ENCODE measurements at places on chromosomes 5 and 9.

- peak; percentile 70 for DNase-seq
Observed at GRCh38 chr9:80158131-80158530, 586.4 kb downstream of the TLE4 start.

DNA sequence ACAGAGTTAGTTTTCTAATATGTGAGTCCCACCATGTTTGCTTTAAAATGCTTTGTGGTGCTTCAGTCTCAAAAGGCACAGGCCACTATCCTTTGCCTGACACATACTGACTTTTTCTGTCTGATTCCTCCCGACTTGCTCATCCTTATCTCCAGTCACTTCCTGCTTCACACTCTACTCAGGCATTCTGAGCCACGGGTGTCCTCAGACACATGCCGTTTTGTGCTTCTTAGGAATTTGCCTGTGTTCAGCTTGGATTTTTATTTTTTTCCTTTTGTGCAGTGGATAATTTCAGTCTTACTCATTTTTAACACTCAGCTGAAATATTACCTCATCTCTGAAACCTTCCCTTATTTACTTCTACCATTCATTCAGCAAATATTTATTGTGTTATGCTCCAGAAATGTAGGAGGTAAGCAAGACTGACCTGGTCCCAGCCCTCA is 54.1 kb downstream of the MAN2A1 start:
- no peak for DNase-seq

DNA sequence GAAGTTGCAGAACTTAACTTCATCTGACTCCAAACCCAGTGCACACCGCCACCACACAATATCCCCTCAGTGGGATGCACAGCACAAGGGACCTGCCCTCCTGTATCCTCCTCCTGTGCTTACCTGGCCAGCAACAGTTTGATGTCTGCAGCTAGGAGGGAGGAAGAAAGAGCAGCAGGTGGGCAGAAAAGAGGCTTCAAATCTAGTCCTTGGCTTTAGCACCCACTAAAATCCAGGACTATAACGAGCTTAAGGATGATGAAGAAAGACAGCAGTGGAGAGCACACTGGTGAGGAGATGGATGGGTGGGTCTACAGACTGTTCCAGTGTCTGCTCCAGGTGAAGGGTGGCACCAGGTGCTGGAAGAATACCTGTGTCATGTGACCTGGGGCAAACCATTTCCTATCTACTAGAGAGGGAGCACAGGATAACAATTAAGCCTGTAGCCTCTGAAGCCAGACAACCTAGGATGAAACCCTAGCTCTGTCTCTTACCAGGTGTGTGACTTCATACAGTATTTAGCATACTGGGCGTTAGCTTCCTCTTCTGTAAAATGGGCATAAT is 100.0 kb downstream of the SH3TC2 start:
- DNase-seq, result no peak

DNA sequence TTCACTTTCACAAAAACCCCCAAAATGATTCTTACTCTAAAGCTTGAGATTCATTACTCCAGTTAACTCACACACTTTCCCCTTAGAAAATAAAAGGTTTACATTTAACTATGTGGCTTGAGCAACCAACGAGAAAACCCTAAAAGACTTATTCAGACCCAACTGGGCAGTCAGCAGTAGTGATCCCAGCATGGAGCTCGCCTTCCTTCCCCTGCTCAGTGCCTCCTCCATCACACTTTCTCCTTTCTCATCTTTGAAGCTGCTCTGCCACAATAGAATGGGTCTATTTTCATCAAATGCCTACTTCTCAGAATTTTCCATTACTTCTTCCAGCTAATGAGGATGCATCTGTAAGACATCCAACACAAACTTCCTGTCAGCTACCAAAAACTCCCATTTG is 29.1 kb downstream of the RORB start:
- no peak for DNase-seq

DNA sequence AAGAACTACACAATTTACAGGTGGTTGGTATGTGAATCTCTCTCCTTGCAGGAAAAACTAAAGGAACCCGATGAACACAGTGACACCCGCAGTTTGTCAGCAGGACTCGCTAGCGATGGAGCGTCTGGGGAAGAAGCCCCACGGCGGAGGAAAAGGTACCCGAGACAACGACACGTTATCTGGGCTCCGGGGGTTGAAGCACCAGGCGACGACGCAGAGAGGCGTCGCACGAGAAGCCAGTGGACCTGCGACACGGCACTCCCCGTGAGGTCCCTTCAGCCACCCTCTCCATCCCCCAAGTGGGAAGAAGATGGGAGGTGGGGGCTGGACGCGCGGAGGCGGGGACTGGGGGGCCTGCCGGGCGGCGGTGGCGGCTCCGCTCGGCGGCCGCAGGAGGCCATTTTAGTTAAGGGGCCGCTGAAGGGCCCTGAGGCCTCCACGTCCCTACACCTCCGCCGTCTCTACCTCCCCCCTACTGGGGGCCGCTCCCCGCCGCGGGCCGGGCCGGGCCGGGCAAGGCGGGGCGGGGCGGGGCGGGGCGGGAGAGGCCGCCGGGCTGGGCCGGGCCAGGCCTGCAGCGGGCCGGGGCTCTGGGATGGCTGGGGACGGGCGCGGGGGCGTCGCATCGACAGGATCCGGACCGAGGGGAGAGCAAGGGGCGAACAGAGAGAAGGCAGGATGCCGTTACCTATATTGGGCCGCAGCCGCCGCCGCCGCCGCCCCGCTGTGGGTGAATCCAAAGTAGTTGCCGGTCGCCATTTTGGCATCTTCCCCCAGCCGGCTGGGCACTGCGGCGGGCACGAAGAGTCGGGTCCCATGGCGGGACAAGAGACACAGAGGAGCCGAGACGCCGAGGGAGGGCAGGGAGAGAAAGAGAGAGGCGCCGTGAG is 754 bp downstream of the ZFR start:
- peak; percentile 58 for DNase-seq

DNA sequence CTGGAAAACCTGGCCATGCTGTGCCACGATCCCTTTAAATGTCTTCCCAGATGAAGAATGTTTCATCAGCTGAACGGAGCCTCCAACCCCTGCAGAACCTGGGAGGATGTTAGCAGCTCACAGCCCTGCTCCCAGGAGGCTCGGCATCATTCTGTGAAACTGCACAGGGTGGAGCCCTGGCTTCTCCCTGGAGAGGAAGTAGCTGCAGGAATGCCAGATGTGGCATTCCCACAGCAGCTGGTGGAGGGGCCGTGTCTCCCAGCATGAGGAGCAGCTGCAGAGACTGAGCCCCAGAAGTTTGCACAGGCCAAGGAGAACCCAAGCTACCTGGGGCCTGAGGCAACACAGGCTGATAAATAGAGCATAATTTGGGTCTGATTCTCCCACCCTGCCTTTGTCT is 165.8 kb upstream of the MAP3K1 start:
- DNase-seq, result no peak

DNA sequence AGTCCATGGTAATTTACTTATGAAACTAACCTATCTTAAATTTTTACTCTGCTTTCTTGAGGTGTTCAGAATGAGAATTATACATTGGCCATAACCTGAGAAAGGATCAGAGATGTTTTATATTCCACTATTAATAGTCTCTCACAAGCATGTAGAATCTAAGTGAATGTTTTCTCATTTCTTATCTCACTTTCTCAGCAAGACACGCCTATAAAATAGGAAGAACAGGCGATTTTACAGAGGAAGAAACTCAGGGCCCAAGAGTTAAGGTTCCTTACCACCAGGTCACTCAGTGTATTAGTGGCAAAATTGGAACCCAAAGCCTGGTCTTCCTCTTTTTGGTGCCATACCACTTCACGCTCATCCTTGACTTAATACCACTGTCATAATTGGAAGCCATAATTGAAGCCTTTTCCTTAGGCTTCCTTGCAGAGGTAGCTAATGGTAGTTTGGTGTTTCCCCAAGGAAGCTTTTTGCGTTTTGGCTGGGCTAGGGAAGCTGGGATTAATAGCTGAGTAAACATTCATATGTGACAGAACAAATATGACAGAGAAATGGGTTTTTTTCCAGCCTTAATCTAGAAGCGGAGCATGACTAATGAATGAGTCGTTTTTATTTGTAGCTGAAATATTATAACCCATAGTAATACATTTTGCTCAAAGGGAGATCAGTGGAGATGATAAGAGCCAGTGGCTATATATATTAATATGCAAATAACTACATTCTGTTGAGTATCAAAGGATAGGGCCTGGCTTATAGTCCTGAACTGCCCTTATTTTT is 16.9 kb downstream of the HMGXB3 start:
- no peak for DNase-seq

GRCh38 chr5:132259069-132259851 is 1.8 kb downstream of the PDLIM4 start:
- no peak for DNase-seq

All from HEK293T (cell line).